Activated gamma-delta T cell treated with anti-CD3 and anti-CD28 coated beads, Interleukin-2, amount 50 U/mL, for 16 hours (primary cell): ENCODE measurements at places on chromosomes 6 and 20.

DNA sequence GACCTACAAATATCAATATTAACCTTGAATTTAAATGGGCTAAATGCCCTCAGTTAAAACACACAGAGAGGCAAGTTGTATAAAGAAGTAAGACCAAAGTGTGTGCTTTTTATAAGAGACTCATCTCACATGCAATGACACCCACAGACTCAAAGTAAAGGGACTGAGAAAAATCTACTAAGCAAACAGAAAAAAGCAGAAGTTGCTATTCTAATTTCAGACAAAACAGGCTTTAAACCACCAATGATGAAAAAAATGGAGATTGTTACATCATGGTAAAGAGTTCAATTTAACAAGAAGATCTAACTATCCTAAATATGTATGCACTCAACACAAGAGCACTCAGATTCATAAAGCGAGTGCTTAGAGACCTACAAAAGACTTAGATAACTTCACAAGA is 741.9 kb upstream of the MARCKS start:
- no peak for DNase-seq

- no peak for DNase-seq
Observed at GRCh38 chr6:114989279-114989964, 646.6 kb upstream of the HS3ST5 start.

DNA sequence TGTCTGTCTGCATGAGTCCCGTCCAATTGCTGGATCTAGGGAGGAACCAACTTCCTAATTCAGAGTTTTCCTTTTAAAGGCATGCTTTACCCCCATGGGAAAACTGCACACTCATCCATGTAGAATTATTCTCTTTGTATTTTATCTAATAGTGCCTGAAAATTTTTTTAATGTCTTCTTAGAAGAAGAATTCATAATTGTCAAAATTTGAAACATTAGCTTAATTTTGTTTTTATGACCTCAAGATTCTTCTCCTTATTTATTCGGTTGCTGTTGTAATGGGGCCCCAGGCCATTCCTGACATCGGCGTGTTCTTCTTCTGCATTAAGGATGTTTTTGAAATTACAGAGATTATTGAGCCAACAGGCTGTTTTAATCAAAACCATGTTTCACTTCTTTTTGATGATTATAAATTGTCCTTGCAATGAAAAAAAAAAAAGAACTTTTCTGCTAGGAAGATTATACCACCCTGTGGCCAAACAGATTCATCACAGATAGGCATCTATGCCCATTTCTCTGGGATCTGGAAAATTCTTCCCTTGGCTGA is 100.3 kb downstream of the ZNF217 start:
- DNase-seq = no peak

DNA sequence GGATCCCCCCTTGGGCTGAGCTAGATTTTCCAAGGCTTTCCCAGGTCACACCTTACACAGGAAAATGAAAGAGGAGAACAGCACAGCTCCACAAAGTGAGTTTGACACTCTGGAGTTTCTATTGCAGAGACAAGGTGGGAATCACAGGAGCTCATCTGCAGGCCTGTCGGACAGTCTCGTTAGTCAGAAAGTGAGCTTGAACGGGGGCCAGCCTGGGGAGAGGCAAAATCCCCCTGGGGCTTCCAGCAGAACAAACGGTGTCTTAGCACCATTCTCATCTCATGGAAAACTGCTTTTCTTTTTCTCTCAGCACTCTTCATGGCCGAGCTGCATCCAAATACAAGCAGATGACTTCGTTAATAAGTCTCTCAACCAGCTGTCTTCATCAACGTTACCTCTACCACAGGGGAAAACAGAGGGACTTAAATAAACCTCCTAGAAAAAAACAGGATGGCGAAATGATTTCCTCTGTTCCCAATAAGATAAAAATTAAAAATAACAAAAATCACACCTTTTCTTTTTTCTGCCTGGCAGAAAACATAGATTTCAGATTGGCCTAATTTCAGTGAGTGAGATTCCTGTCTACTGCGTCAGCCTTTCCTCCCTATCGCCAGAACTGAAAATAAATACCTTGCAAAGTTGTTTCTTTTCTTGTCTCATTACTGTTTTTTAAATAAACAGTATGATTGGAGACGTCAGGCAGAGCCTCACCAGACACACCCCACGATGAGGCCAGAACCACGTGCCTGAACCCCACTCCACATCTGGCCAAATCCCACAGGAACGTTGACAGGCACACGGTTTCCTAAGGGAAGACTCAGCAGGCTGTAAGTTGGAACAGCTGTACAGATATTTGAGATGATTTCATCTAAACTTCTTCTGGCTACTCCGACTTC is 219.0 kb downstream of the TTLL2 start:
- DNase-seq = no peak

DNA sequence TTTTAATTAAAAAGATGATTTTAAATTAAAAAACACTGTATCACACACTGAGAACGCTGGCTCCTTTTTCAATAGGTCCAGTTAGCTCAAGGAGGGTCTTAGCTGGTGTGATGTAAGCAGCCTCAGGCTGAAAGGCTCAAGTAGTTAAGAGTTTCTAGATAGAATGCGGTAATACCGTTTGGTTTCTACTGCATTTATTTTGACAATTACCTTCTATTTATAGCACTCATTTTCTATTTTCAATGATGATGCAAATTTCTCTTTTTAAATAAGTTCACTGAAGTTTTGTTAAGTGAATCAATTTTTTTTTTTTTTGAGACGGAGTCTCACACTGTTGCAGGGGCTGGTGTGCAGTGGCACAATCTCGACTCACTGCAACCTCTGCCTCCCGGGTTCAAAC is 87.1 kb downstream of the PREX1 start:
- no peak for DNase-seq

GRCh38 chr6:155311086-155311485 is 3.2 kb downstream of the TFB1M start:
- DNase-seq = no peak

DNA sequence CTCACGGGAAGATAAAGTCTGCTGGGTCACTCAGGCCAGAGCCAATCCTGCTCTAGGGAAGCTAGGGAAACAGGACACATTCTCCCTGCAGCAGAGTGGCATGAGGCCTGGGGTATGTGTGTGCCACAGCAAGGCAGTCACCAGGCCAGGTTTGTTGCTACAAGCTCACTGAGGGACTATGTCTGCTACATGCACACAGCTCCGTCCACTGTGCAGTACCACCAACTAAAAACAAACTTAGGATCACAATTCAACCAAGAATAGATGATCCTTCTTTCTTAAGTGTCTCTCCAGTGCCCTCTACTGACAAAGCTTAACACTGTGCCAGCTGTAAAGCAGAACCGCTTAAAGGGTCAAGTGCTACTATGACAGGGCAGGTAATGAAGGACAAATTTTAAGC is 192.5 kb downstream of the PTPRK start:
- peak; percentile 4 for DNase-seq

DNA sequence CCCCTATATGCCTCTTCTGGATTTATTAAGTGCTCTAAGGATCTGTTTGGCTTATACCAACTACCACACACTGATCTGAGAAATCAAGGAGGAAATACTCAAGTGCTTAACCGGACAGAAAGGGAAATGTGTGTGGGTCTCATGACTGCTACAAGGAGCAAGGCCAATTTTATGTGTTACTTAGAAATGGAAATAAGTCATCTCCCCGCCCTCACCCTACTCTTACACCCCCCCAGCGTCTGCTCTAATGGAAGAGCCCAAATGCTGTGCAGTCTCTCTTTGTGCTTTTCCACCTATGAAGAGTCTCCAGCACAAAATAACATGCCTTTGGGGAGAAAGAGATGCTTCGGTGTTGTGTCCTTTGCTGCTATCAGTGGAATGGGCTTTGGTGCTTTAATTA is 428.8 kb upstream of the ARID1B start:
- DNase-seq = no peak

- DNase-seq = no peak
Observed at GRCh38 chr6:154403788-154404187, 47.2 kb upstream of the IPCEF1 start.

- DNase-seq = no peak
Observed at GRCh38 chr20:15992564-15992963, 580.7 kb downstream of the KIF16B start.

- DNase-seq = no peak
Observed at GRCh38 chr6:1296542-1296941, 15.4 kb upstream of the FOXQ1 start.

- no peak for DNase-seq
Observed at GRCh38 chr6:150332939-150333584, 35.8 kb upstream of the IYD start.

DNA sequence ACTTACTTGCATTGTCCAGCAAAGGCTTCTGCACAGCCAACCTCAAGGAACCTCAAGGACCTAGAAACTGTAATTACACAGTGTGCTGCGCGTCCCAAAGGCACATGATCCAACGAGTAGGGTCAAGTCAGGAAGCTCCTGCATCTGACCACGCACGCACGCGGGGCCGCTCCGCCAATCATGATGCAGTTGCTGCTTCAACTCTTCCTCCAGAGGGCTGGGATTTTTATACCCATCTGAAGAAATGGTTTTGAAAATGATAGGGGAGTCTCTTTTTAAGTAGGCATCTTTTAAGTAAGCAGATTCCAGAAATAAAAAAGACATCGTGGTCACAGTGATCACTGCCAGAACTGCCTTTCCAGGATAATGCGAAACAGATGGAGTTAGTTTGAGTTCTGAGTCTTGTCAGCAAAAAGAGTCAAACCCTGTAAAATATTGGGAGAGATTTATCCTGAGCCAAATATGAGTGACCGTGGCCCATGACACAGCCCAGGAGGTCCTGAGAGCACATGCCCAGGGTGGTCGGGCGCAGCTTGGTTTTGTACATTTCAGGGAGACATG is 34.0 kb downstream of the KIF25 start:
- no peak for DNase-seq

GRCh38 chr6:56343295-56343694 is 95.9 kb upstream of the COL21A1 start:
- no peak for DNase-seq

- DNase-seq = no peak
Observed at GRCh38 chr20:57902473-57902872, 192.7 kb upstream of the PMEPA1 start.

- no peak for DNase-seq
Observed at GRCh38 chr6:31122791-31123706, 2.8 kb upstream of the CDSN start.

DNA sequence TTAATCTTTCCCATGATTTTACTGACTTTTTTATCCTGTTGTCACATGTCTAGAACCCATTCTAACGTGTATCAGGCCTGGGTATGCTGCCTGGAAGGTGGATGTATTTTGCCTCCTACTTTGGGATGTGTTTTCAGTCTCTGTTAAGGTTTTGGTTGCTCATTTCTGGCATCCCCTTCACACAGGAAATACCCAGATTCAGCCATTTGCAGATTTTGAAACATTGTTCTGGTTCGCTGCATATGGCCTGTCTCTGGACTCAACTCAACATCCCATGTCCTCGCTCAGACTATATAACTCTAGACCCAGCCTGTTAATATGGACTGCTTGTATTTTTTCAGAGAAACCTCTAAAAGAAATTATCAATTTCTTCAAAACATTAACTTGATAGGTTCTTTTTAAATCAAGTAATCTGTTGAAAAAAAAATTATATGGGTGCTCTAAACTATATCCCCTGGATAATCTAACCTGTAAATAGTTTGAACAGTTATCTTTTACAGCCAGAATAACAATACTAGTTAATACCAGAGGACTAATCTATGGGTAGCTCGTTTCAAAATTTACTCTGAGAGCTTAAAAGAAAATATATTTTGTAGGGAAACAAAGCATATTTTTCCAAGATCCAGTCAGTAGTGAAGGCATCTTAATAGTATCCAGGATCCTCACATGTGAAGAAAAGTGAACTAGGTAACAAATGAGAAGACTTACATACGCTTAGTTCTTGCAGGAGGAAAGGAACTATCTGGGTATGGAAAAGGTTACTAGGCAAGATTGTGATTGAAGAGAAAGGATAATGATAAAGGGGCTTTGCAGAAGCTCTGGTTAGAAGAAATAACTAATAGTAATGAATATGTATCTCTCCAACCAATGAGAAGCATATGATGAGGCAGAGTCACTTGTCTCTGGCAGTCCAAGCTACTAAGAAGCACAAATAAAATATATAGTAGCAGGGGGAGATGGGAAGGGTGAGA is 23.4 kb upstream of the HLA-DQB1 start:
- no peak for DNase-seq

GRCh38 chr6:81865712-81866111 is 113.2 kb upstream of the TENT5A start:
- DNase-seq = no peak

GRCh38 chr6:35719830-35720733 is 16.8 kb upstream of the ARMC12 start:
- DNase-seq = no peak

GRCh38 chr6:25297039-25297441 is 17.9 kb downstream of the CARMIL1 start:
- no peak for DNase-seq

DNA sequence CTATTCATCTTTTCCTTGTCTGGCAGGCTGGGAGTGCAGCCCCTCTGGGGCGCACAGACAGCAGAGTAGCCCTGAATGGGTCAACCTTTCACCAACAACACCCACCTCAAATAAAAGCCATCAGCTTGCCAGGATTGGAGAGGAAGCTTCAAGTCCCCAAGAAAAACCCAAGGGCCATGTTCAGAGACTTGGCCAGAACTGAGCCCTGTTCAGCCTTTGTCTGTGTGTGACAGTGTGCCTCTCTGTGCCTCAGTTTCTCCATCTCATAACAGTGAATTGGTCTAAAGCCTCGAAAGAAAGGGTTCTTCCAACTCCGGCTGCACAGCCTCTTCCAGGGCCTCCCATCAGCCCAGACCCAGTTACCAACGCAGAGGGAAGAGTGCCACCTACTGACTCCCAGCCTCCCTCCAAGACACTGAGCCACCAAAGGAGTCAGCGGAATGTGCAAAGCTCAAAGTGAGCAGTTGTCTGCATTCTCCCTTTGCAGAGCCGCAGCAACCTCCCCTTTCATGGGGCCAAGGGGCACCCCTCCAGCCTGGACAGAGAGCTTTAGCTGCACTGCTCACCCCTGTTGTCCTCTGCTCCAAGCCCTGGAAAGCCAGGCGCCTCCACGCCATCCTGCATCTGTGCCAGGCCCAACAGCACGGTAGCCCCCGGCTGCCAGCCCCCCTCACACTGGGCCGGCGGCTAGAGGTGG is 82.7 kb upstream of the TOP1 start:
- no peak for DNase-seq

GRCh38 chr20:39294137-39294725 is 332.1 kb downstream of the DHX35 start:
- no peak for DNase-seq

GRCh38 chr6:163850874-163851273 is 436.4 kb downstream of the QKI start:
- DNase-seq = no peak

- DNase-seq = no peak
Observed at GRCh38 chr6:84193114-84193708, 34.2 kb downstream of the CEP162 start.

GRCh38 chr6:95232446-95232845 is 344.9 kb upstream of the MANEA start:
- no peak for DNase-seq
